A549 treated with AZD2906 at 1 μM for 4 hours (cell line): ENCODE measurements at places on chromosomes 3 and 15. TPM values are rescaled to one million over a fixed set of nuclear protein-coding genes. Genes with fewer than 3 reads are reported as not detected.

IRAK2 gene
- total RNA-seq = 10.5 to 14.4 TPM (median 12.8 TPM) in 5 replicates

IQCF5 gene
- total RNA-seq = not detected in 5 replicates

GOLGA8J gene
- total RNA-seq = 0.09 to 0.15 TPM in 2 of 5 replicates, not detected in the others

THAP10 gene
- total RNA-seq = 4.1 to 6.1 TPM (median 4.7 TPM) in 5 replicates

NDUFB5 gene
- total RNA-seq = 48.0 to 53.0 TPM (median 48.8 TPM) in 5 replicates

GPR176 gene
- total RNA-seq = 8.6 to 12.9 TPM (median 9.8 TPM) in 5 replicates

SCAMP5 gene
- total RNA-seq = 10.2 to 12.5 TPM (median 12.0 TPM) in 5 replicates

UROC1 gene
- total RNA-seq = not detected in 5 replicates

GALNT15 gene
- total RNA-seq = 0.05 to 0.15 TPM (median 0.09 TPM) in 5 replicates

ARGFX gene
- total RNA-seq = not detected in 5 replicates

FAM81A gene
- total RNA-seq = 10.1 to 12.1 TPM (median 11.7 TPM) in 5 replicates

TTLL13 gene
- 0.03 to 0.57 TPM (median 0.12 TPM) in 5 replicates for total RNA-seq

RARB gene
- total RNA-seq = 6.7 to 19.9 TPM (median 11.0 TPM) in 5 replicates

APBA2 gene
- 17.0 to 19.4 TPM (median 18.1 TPM) in 5 replicates for total RNA-seq

FANCD2OS gene
- not detected in 5 replicates for total RNA-seq

ANKRD63 gene
- total RNA-seq = 0.24 to 0.43 TPM (median 0.33 TPM) in 5 replicates

LIPC gene
- total RNA-seq = 0.03 to 0.31 TPM (median 0.14 TPM) in 4 of 5 replicates, not detected in the other
